CD4-positive, alpha-beta T cell treated with Interleukin-12 subunit alpha and Interleukin-12 subunit beta, for 1 hour (primary cell): ENCODE measurements at places on chromosomes 2 and 18.

GRCh38 chr2:239181074-239181902 lies 219.5 kb downstream of the HDAC4 start:
- DNase-seq, result no peak

DNA sequence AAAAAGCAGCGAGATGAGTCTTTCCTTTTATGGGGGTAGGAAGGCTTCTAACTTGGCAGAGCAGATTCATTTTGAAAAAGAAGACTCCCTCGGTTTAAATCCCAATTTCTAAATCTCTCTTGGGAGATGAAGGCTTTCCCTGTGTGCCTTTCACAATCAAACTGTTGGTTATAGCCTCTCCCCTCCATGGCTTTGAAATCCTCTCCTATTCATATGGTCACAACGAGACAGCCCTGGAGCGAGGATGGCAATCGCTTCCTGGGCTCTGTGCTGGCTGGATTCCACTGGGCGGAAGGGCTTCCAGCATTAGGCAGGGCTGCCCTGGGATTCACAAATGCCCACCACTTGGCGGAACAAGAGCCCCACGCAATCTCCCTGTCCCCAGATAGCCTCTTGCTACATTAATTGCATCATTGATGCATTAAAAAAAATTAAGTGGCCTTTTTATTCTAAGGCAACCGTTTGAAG lies 1.6 kb downstream of the CAVIN2 start:
- no peak for DNase-seq

DNA sequence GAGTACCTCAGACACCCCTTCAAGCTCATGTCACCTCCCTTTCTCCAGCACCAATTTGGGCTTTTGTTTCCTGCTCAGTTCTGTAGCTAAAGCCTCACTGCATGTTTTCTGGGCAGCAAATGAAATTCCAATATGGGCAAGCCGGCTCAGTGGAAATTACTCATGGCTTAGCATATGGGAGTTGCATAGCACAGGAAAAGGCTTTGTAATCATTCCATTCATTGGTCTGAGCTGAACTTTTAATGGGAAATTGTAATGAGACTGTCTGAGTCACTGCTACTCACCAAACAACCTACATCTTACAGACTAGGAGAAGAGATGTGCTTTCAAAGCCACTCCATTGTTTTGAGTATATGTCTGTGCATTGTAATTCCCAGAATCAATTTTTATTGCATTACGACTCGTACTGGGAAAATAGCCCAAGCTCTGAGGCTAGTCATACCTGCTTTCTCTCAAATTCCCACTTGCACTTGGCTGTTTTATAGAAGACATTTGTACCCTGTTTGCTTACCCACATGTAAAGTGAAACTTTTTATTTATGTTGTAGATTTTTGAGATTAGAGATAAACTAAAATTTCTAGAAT lies 139.5 kb upstream of the LRATD1 start:
- DNase-seq, result no peak

DNA sequence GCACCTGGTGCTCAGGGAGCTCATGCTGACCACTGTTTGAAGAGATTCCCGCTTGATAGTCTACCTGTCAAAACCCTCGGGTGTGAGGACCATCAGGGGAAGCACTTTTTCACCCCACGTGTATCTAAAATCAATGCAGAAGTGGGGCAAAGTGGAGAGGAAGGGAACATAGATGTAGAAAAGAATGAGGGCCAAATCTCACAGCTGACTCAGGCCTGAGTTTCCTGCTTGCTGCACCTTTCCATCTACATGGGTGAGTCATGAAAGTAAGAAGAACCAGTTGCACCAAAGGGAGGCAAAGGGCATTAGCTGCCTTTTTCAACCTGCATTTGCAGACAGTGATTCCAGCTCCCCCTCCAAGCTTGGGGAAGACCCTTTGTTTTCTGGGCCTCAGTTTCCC lies 100.2 kb upstream of the MYCN start:
- no peak for DNase-seq

- no peak for DNase-seq
Observed at GRCh38 chr2:46305767-46306166, 8.6 kb downstream of the EPAS1 start.

DNA sequence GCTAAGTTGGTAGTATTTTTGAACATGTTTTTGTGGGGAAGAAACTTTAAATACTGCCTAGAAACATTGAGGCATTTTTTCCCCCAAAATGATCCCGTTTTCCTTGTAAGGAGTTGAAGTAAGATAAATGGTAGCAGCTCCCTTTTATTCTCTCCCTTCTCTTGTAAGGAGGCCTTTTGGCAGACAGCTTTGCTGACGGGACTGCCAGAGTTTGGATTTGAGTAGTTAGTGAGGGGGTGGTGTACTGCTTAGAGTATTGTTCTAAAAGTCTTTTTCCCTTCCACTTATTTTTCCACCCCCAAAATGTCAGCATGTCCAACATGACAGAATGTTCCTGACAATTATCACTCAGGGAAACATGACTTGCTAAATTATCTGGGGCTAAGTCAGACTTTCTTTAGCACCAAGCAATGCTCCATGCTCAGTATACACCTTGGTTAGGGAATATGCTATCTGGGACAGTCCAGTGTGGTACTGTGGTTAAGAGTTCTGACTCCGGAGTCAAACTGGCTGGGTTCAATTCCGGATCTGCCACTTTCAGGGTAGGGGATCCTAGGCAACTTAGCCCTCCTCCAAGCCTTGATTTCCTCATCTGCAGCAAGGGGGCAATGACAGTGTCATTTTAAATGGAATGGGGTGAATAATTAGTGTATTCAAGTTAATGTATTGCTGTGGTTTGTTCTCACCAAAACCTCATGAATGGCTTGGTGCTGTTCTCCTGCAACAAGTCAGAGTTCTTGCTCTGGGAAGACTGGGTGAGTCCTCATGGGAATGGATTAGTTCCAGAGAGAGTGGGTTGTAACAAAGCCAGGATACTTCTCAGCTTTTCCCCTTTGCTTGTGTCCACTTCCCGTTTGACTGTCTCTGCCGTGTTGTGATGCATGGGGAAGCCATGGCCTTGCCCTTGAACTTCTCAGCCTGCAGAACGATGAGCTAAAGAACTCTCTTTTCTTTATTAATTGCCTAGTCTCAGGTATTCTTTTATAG lies 116.2 kb downstream of the TANC1 start:
- no peak for DNase-seq

DNA sequence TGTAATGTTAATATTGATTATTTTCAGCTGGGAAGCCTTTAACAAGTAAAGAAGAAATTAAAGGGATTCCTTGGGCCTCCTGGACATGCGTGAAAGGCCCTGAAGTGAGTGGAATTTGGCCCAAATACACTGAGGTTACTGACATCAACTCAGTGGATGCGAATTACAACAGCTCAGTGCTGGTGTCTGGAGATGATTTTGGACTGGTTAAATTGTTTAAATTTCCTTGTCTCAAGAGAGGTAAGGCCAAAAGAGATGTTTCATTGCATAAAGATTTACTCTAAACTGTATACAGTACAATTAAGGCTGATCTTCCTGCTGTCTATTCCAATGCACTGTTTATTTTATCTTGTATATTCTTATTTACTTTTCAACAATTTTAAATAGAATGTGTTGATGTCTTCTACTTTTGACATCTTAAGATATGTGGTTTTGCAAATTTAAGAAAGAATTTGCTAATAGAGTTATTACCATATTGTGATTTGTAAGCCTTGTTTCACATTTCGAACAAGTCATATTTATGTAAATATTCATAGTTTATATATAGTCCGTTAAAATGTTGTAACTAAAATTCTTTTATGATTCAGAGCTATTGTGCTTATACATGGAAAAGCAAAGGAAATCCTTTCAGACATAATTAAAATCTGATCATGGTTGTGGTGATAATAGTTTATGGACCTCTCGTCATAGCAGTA lies 130.3 kb downstream of the EML6 start:
- DNase-seq, result no peak

DNA sequence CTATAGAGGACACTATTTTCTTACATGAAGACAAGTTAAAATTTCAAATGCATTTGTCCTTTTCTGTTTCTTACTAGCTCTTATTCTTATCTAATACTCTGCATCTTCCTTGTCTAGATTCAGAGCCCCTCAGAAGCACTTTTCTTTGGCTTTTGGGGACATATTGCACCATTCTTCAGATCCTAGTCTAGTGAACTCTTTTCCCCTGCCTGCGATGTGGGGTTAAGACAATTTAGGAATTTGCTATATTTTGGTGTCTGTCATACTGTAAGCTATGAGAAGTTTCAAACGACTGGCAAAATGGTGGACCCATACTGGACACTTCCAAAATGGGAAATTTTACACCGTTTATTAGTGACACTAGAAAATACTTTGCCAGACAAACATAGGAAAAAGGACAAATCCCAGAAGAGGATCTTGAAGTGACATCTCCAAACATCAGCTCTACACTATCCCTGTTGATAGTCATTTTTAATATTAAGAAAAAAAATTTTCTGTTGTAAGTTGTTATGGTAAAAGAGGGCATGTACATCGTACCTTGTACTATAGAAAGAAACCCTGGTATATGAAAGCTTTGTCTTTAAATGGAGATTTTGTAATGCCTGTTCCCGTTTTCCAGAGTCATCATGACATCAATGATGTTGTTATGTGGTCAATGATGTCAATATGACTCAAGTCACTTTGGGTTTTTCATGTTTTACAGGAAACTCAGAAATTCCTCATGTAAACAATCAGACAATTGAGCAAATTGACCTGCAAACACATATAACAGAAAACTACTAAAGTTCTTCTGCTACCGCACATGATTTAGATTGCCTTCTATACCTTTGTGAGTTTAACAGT lies 4.4 kb upstream of the KYNU start:
- peak; percentile 4 for DNase-seq

- DNase-seq, result no peak
Observed at GRCh38 chr2:235257590-235257989, 236.3 kb upstream of the AGAP1 start.

DNA sequence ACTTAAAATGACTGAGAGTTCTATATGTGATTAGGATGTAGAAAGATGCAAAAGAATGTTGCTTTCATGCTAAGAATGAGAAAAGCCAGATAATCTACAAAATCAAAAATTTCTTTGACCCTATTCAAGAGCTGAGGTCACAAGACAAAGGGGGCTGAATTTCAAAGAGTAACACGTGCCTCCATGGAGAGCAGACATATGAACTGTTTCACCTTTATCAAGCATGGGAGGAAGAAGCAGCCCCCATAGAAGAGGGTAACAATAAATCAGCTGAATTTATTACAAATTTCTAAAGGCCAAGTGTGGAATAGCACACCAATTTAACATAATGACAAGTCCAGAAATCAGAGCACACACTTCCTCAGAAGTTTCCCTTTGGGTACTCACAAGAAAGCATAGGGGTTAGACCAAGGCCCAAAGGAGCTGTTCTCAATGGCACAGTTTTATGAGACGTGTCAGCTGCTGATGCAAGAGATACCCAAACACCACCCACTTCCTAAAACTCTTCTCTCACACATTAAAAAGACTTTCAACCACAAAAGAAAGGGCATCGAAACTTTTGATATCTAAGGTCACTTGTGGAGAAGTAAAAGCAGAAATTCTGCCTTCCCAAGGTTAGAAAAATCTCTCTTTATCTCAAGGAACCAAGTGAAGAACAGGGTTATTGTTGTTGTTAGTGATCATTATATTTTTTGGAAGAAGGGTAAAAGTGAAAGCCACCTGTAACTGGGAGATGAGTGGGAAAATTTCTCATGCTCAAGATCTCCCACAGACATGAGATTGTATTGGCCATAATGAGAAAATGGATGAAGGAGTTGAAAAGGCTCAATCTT lies 950.1 kb downstream of the TRIB2 start:
- DNase-seq, result no peak

- peak; percentile 73 for DNase-seq
Observed at GRCh38 chr2:73823916-73824523, 4.7 kb upstream of the STAMBP start.

GRCh38 chr2:228681426-228681825 lies 499.9 kb upstream of the SPHKAP start:
- no peak for DNase-seq

DNA sequence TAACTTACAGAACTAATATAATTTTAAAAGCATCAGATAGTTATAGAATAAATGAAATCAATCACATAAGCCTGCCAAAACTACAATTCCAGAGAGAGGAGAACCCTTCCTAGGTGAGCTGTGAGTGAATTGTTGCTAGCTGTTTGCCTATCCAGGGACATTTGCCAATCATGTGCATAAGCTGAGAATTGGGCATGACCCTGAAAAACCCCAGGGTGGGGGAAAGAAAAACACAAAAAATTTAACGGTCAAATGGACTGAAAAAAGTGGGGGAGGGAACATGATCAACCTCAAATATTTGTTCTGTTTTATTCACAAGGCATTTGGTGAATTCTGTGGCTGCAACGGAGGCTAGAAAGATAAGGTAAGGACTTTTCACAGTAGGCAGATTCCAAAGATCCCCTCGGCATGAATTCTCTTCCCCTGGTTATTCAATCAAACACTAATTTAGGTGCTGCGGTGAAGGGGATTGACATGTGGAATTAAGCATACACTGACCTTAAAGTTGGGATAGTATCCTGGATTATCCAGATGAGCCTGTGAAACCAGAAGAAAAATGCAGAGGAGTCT lies 203.9 kb upstream of the RGPD4 start:
- DNase-seq, result no peak

DNA sequence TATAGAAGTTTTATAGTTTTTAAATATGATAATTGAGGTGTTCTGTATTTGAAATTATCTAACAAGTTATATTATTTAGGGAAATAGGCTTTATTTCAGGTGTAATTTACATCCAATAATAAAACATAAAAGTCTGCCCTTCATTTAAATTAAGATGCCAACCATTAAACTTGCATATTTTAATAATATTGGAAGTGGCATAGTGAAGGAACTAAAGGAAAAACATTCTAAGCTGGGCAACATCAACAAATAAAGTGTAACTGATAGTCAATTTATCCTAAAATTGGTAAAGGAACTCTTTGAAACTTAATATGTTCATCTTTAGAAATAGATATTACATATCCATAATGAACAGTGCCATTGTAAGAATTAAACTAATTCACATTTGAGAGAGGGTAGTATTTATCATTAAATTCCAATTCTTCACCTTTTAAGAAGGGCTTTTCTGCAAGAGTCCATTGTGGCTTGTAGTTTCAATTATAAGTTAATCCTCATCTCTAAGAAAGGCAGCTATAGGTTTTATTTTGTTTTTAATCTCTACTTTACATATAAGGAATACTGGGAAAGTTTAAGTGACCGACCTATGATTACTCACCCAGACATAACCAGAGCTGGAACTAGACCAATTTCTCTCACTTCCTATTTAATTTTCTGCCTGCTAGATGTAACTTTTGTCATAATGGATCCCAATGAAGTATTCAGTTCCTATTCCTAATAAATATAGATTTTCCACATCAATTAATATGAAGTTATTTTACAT lies 401.6 kb downstream of the XIRP2 start:
- no peak for DNase-seq

DNA sequence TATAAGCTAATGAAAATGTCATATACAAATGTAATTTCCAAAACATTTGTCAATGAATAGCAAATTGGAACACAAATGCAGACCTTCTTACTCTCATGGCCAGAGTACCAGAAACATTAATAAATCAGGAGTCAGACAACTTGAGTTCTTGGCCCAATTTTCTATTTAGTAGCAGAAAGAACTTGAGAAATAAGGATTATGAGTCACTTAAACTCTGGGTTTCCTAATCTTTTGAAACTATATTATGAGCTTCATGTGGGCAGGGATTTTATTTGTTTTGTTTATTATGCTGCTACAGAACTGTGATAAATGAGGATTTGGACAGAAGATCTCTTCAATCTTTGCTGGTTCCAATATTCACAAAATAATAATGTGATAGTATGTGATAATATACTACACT lies 686.7 kb downstream of the NR4A2 start:
- no peak for DNase-seq

- DNase-seq, result no peak
Observed at GRCh38 chr2:105714141-105714540, 30.6 kb upstream of the NCK2 start.
